CD4-positive, alpha-beta T cell treated with Interleukin-2 at 100 ng/mL for 4 hours (primary cell): ENCODE measurements at places on chromosomes 13 and 19.
A peak's percentile ranks its signal among the peaks of the same experiment; 100 is the strongest.

DNA sequence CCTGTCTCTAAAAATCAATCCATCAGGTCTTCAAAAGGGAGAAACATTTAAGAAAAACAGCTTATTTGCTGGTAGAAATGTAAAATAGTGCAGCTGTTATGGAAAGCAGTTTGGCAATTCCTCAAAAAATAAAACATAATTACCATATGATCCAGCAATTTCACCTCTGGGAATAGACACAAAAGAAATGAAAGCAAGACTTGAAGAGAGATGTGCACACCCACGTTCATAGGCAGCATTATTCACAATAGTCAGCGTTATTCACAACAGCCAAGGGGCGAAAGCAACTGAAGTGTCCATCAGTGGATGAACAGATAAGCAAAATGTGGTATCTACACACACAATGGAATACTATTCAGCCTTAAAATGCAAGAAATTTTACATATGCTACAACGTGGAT lies 45.1 kb upstream of the DOCK9 start:
- DNase-seq, result no peak

- no peak for DNase-seq
These were observed 10.0 kb downstream of the COL4A2 start for GRCh38 chr13:110317093-110317492.

DNA sequence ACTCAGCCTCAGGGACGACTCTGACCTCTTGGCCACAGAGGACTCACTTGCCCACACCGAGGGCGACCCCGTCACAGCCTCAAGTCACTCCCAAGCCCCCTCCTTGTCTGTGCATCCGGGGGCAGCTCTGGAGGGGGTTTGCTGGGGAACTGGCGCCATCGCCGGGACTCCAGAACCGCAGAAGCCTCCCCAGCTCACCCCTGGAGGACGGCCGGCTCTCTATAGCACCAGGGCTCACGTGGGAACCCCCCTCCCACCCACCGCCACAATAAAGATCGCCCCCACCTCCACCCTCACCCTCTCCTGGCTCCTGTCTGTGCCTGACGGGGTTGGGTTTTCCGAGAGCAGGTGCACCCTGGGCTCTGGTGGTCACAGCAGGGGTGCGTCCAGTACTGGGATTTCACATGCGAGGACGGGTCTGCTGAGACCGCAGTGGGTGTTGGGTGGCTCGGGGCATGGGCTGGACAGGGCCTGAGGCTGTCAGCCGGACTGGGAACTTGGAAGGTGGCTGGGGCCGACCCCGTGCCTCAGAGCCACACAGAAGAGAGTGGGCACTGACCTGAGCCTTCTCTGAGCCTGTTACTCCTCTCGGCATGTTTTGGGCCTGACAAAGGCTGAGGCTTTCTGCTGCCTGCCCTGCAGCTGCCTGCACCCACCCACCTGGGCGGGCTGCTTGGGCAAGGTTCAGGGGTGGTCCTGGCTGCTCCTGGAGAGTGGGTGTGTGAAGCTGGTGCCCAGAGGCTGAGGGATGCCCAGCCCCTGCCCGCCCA lies 6.3 kb upstream of the HCN2 start:
- no peak for DNase-seq

- no peak for DNase-seq
These were observed 21.1 kb upstream of the POMP start for GRCh38 chr13:28637714-28638355.

GRCh38 chr13:102800145-102801041 lies 1.5 kb downstream of the BIVM start:
- DNase-seq, result peak; percentile 84

- no peak for DNase-seq
These were observed 203.0 kb downstream of the KLF5 start for GRCh38 chr13:73261739-73262216.

DNA sequence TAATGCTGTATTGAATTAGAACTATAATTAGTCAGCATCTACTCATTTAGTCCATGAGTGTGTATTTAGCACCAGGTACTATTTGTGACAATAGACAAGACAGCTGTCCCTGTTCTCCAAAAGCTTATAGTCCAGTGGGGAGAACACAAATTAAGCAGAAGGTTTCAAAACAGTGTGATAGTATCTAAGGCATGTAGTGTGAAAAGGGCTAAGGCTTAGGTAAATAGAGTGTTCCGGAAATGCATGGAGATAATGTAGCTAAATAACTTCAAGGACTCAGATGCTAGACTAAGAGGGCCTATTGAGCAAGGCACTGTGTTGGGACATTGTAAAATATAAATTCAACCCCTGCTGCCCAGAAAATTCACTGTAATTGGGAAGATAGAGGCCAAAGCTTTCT lies 144.1 kb upstream of the MIR17HG start:
- DNase-seq, result no peak

DNA sequence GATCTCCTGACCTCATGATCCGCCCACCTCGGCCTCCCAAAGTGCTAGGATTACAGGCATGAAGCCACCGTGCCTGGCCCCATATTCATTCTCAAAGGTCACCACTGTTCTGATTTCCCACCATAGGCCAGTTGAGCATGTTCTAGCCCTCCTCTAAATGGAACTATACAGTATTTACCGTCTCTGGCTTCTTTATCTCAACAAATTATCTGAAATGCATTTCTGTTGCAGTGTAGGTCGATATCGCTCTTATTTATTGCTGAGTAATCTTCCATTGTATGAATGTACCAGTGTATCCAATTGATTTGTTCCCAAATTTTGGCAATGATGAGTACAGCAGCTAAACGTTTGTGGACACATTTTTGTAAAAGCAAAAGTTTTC lies 15.4 kb downstream of the SLC1A5 start:
- no peak for DNase-seq

DNA sequence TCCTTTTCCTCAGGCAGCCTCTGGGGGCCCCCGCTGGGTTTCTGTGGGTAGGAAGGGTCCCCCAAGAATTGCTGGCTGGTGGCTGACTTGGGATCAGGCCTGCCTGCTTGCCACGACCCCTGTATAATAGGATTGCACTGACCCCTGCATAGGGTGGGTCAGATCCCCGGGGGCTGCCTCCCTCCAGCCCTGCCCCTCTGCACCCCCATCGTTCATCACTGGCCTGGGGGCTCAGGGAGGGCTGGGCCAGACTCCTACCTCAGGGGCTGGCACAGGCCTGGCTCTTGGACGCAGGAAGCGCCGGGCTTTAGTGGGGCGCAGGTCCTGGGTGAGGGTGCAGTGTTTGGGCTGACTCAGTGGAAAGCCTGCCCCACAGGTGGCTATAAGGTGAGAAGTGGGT lies 10.6 kb downstream of the NDUFB7 start:
- no peak for DNase-seq

DNA sequence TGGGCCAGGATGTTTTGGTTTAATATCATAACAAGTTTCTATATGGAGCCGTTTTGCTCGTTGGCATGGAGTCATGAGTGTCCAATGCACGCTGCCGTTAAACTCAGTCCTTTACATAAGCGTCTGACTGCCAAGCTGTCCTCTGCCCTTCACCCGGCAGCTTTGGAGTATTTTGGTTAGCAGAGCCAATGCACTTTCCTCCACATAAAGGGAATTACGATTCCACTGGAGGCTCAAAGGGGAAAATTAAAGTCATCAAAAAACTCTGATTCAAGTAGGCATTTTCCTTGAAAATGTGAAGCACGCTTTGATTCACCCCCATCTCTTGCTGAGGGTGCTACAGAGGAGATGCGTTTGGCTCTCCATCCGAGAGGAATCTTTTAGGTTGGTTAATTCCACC lies 144.4 kb upstream of the ARGLU1 start:
- DNase-seq, result no peak

- no peak for DNase-seq
These were observed 1.1 kb downstream of the KLHL26 start for GRCh38 chr19:18637673-18638630.

GRCh38 chr13:74966814-74967424 lies 515.0 kb downstream of the TBC1D4 start:
- no peak for DNase-seq

DNA sequence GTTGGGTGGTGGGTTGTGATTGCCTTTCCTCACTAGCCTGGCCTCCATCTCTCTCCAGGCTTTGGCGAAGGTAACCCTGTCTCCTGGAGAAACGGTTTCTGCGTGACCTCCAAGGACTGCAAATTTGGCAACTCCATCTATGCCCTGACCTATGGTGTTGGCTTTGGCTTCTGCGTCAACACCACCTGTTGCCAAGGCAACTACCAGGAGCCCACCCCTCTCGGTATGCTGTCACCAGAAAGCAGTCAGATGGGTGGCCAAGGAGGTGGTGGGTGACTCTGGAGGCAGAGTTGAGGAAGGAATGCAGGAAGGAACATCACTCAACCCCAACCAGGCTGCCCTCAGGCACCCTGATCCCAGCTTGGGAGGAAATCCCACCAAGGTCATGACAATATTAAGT lies 18.6 kb upstream of the IRGC start:
- no peak for DNase-seq
